Effector CD4-positive, alpha-beta T cell (primary cell): ENCODE measurements at places on chromosomes 5 and 9.

DNA sequence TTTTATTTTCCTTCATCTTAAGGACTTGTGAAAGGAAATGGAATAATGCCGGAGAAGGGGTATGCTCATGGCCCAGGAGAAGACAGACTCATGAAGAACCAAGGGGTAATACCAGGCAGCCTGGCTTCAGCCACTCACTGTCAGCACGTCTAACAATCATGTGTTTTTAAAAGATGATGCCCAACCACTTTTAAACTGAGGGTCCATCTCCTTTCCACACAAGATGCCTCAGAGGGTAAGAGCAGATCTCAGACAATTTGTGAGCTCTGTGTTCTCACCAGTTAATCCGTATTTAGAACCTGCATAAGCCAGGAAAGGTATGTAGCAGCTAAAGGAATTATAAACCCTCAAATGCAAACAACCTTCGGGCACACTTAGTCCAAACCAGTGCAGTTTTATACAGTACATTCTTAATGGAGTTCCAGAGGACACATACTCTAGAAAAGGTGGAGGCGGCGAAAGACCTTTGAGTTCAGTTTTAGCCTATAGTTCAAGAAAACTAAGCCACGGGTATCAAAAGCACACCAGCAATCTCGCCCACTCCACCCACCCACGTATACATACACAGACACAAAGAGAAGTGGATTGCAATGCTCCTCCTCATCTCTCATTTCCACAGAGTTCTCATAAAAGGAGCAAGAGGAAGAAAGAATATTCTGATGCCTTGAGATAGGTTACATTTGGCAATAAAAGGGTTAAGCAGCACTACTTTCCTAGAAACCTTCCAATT, 2.6 kb downstream of the DIAPH1 start:
- no peak for DNase-seq

DNA sequence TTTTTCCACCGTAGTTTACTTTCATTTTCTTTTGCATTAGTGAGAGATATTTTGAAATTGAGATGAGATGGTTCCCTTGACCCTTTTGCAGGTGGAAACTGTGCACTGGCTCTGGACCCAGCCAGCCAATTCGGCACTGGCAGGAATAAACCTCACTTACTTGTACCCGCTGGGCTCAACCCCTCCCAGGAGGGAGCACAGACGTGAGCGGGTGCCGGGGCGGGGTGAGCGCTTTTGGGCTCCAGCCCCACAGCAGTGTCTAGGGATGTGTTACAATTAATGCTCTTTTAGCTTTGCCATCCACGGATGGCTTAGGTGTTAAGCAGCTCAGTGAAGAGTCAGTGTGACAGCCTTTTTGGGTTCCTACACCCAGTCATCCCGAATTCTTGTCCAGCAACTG, 766.1 kb upstream of the CHD1 start:
- no peak for DNase-seq

DNA sequence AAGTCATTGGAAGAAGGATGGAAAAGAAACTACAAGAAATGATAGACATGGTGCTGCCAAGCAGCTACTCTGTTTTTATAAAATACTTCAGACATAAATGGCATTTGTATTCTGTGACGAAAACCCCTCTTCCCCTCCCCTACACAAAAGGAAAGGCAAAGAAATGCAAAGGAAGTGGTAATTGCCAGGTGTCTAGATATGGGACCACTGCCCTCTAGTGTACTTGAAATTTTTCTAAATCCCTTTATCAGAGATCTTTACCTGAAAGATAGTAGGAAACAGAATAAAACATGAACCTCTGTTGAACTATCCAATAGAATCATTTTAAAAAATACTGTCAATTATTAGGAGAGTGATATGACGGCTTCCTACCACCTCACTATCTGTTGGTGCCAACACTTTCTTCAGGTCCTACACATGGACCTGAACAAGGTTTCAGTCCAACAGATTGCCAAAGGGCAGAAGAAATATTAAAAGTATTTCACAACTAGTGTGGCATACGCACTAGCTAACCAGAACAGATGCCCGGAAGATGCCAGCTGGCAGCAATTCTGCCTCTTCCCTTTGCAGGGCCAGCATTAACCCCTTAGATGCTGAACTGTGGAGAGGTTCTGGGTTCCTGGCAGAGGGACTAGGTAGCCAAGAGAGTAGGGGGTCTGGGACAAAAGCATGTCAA, 104.1 kb downstream of the TSSK1B start:
- DNase-seq: no peak

- no peak for DNase-seq
Observed at GRCh38 chr9:98867429-98868168, 60.1 kb downstream of the GALNT12 start.

- DNase-seq: no peak
Observed at GRCh38 chr5:82540301-82540700, 262.1 kb upstream of the RPS23 start.

- no peak for DNase-seq
Observed at GRCh38 chr5:145984072-145984471, 47.7 kb downstream of the SH3RF2 start.

DNA sequence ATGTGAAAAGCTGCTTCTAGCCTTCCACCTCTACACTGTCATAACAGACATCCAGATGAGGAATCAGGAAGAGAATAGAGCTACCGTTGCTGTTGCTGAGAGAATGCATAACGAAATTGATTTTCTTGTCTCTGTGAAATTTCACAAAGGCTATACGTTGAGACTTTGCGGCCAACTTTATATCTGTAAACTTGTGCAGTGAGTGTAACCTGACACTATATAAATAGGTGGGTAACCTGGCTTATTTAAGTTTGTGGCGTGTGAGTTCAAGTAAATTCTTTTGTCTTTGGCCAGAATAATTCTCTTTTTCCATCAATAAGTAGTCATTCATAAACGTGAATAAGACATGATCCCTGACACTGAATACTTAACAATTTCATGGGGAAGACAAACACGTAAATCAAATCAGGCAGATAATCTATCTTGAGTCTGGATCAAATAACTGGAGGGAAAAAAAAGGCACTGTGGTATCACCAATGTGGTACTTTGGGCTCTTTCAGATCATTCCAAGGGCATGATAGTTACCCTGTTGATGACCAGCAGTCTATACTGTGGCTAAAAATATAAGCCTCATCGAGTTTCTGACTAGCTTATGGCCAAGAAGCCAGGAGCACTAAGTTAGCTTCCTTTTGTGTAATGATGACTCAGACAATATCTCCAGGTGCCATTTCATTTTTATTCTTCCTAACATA, 98.2 kb upstream of the RASA1 start:
- DNase-seq: no peak

DNA sequence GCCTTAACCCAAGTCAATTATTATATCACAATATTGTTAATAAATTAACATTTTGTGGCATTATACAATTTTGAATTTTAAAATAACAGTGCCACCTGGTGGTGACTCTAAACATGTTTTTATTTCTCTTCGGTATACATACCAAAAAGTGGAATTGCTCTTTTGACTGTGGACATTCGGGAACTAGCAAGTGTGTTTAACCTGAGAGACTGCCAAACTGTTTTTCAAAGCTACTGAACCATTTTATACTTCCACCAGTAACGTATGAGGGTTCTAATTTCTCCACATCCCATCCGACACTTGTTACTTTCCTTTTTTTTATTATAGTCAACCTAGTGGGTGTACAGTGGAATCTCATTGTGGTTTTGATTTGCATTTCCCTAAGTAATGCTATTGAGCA, 18.3 kb upstream of the HSDL2 start:
- DNase-seq: peak; percentile 30

- DNase-seq: no peak
Observed at GRCh38 chr5:64331597-64332277, 166.1 kb downstream of the RNF180 start.

GRCh38 chr9:20114974-20115373, 326.1 kb upstream of the SLC24A2 start:
- no peak for DNase-seq

DNA sequence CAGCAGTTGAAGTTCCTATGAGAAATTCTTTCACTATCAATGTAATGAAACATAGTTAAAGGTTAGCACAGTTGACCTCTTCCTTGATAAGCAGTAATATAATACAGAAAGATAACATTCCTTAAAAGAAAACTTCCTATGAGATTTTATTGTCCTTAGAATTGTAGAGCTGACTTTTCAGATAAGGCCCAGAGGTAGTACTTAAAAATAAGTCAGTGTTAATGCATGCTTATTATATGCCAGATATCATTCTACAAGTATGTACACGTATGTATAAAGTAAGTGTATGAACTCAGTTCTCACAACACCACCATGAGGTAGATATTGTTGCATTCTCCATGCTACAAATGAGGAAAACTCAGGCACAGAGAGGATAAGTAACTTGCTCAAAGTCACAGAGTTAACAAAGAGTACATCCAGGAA, 15.3 kb downstream of the AP3S1 start:
- DNase-seq: no peak
